ENCODE measurements at places on chromosomes 2 and 18.

DNA sequence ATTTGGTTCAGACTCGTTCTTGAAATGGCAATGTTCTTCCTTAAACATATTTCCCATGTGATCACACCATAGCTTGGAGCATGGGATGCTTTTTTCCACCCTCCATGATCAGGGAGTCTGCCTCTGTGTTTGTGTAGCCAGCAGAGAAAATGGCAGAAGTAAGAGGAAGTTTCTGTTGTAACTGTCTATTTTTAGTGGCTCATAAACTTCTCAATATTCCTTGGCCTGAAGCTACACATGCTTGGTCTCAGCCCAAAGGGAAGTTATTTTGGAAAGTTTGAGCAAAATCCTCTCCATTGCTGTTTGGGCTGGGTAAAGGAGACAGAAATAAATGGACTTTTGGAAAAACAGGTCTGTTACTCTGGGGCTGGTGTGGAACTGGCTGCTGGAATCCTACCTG is 33.4 kb upstream of the ITGA6 start:
- no peak for DNase-seq

GRCh38 chr18:475202-476031 is 25.1 kb downstream of the COLEC12 start:
- DNase-seq: no peak

- DNase-seq: no peak
Observed at GRCh38 chr2:208570851-208571763, 164.5 kb downstream of the PTH2R start.

DNA sequence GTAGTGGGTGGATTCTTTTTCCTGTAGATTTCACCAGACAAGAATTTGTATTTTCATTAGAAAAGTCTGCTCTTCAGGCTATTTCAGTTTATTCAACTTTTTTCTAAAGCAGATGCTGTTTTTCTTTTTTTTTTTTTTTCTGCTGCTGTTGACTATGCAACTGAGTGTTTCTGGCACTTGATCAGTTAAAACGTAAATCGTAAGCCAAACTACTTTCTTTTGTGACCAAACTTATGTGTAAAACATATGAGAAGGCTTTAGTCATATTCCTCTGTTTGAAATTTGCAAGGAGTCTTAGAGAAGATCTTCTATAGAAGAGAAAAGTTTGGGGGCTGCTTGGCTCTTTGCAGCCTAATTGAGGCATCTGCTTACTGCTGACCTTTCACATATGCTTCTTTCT is 170.1 kb downstream of the PARD3B start:
- no peak for DNase-seq

DNA sequence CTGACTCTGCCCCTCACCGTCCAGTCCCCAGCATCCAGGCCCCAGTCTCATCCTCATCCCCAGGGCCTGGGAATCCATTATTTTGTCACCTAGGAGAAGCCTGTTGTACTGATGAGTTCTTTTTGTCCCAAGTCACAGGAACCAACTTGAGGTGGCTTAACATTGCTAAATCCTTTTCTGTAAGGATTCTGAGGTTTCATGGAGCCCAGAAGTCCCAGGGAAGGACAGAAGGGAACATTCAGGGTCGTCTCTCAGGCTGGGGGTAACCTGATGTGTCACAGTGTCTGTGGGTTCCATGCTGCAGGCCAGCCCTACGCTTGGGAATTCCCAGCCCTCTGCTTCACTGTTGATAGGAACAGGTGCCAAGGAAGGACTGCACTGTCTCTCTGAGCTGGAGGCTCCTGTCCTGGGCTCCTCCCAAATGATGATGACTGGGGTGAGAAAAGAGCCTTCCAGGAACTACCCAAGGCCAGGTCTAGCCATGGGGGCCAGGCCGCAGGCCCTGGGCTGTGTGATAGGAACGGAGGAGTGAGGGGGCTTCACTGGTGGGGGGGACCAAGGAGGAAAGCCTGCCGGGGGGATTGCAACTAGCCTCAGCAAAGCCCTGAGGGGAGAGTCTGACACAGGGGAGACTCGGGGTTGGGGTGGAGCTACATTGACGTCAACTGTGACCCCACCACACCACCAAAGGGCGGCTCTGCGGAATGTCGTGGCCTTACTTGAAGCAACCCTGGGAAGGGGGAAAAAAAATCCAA is 145.7 kb downstream of the SMAD7 start:
- no peak for DNase-seq

DNA sequence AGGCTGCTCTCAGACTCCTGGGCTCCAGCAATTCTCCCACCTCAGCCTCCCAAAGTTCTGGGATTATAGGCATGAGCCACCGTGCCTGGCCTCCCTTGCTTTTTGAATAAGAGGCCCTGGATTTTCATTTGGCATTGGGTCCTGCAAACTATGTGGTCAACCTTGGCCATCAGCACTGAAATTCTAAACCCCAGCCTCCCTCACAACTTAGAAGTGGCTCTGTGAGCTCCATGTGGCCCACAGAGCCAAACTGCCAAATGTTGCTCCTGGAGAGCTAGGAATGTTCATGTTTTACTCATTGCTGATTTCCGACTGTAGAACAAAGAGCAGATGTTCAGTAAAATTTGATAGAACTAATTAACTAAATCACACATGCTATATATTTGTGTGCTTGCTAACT is 210.6 kb upstream of the AGAP1 start:
- DNase-seq: no peak

GRCh38 chr2:155256803-155257202 is 558.3 kb downstream of the KCNJ3 start:
- no peak for DNase-seq

GRCh38 chr2:226916669-226917068 is 80.8 kb downstream of the RHBDD1 start:
- no peak for DNase-seq

Measured in GM12892 (cell line).